Posterior vena cava (tissue), 2 donors: ENCODE measurements at places on chromosomes 13 and 19. TPM values are rescaled to one million over a fixed set of nuclear protein-coding genes. Genes with fewer than 3 reads are reported as not detected.

DNA sequence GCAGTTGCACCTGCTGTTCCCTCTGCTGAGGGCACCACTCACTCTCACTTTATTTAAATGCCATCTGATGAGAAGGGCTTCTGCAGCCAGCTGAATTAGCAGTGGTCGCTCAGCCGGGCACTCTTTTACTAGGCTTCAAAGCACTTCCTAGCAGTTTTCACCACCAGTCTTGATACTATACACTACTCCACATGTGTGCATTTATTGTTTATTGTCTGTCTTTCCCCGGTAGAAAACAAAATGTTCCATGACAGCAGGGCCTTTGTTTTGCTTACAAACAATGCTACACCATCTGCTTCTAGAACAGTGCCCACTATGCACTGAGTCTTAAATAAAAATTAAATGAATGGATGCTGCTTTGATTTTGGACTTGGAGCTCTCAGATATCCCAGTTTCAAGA, 404.9 kb downstream of the FGF14 start:
- no peak for DNase-seq

DNA sequence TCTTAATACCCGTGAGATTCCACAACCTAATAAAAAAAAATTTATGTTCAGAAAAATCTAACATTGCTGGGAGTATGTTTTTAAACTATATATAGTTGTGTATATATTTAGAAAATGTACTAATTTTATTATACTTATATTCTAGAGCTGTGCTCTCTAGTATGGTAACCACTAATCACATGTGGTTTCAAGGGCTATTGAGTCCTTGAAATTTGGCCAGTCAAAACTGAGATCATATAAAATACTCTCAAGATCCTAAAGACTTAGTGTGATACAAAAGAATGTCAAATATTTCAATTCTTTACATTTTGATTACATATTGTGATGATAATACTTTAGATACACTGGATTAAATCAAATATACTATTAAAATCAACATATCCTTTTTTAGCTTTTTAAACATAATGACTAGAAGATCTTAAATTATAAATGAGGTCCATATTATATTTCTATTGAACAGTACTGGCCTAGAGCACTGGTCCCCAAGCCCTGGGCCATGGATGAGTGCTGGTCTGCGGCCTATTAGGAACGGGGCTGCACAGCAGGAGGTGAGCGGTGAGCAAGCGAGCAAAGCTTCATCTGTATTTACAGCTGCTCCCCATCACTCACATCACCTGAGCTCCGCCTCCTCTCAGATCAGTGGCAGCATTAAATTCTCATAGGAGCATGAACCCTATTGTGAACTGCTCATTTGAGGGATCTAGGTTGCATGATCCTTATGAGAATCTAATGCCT, 176.5 kb upstream of the NBEA start:
- no peak for DNase-seq

- DNase-seq, result no peak
These were observed 202.9 kb downstream of the SUCLA2 start for GRCh38 chr13:47798194-47798593.

GRCh38 chr13:51122868-51123566, 11.9 kb upstream of the C13orf42 start:
- DNase-seq, result no peak

DNA sequence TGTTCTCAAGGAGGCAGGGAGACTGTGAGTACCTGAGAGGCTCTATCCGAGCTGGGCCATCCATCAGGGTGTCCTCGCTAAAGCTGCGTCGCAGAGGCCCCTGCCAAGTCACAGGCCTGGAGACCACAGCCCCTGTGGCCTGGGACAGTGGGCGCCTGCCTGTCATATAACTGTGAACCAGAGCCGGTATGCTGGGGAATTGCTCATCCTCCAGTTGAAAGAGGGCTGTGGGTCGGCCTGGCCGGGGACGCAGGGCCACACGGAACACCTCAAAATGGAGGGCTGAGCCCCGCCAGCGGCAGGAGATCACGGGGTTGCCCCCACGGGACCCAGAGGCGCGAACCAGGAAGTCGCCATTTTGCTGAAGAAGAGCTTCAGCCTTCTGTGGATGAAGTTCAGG, 6.6 kb downstream of the SH2D3A start:
- DNase-seq, result no peak

DNA sequence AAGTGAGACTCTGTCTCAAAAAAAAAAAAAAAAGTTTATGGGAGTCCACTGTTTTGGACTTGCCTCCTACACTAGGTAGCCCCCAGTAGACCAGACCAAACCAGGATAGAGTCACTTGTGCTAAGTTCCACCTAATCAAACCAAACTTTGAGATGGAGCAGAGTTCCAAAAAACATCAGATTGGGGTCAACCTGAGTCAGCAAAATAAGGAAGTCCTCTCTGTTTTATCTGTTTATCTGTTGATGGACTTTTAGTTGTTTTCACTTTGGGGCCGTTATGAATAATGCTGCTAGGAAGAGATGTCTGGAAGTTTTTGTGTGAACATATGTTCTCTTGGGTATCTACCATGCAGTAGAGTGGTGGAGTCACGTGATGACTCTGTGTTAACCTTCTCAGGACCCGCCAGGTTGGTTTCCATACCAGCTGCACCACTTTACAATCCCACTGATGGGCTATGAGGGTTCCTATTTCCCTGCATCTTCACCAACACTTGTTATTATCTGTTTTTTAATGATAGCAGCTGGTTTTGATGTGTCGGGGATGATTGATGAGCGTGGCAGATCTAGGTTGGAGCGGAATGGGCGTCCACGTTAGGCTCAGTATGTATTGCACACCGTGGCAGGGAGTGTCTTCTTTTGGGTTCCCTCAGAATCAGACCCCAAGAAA, 46.6 kb upstream of the TM9SF2 start:
- no peak for DNase-seq

Gene C19orf67
- not detected for total RNA-seq

Gene PABPC3
- 0.14 TPM for total RNA-seq

Gene FUT2
- total RNA-seq, result not detected
